ENCODE measurements at places on chromosomes 5 and 9.
A peak's percentile ranks its signal among the peaks of the same experiment; 100 is the strongest.

DNA sequence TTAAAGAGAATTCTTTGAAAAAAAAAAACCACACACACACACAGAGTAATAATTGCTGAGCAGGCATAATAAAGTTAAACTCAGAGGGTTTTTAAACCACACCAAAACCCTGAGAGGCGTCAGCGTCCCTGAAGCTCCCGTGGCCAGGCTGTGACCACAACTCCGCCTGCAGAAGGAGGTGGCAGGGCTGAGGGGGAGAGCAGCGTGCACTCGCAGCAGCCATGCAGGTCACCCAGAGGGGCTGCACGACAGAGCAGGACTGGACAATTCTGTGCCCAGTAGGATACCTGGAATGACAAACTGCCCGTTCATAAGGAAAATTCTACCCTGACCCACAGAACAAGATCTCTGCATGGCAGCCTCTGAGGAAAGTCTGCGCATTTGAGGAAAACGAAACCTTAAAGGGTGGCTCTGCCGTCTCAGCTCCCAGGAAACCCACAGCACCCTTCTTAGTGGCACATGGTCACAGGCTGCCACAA, 44.0 kb downstream of the ROR2 start:
- peak overlapping the region; percentile 45 for H3K4me3 ChIP-seq
- H3K4me1 ChIP-seq = peaks cover 77% of the 10 kb centered on the region
- no peak for DNase-seq

- peaks cover 46% of the 10 kb centered on the region for H3K36me3 ChIP-seq
- H3K4me1 ChIP-seq = no peaks in the 10 kb centered on the region
- H3K27me3 ChIP-seq = no peaks in the 10 kb centered on the region
These were observed 10.4 kb downstream of the FPGS start for GRCh38 chr9:127812936-127813675.

DNA sequence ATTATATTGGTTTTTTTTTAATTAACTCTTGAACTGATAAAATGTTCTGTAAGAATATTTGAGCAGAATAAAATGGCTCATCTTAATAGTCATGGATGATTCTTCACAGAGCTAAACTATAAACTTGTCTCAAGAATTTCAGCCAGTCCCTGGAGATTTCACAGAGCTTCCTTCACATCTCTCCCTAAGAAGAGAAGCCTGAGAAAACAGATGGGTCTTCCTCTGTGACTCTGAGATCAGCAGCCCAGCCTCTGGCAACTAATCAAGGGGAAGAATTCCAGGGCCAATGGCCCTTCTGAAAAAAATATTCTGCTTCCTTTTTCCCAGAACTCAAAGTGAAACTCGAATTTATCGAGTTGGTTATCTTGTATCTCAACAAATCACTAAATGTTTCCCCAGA, 122.2 kb upstream of the ITGA1 start:
- no peak overlapping the region for H3K4me3 ChIP-seq
- no peaks in the 10 kb centered on the region for H3K27me3 ChIP-seq
- H3K36me3 ChIP-seq = no peaks in the 10 kb centered on the region
- no peak overlapping the region for H3K27ac ChIP-seq

GRCh38 chr5:88693071-88693932, 189.7 kb downstream of the MEF2C start:
- peaks cover 79% of the 10 kb centered on the region for H3K27me3 ChIP-seq
- no peak for DNase-seq
- H3K27ac ChIP-seq = no peak overlapping the region
- H3K4me1 ChIP-seq = peaks cover 3% of the 10 kb centered on the region
- H3K4me3 ChIP-seq = no peak overlapping the region

GRCh38 chr5:40410231-40410861, 269.4 kb upstream of the PTGER4 start:
- H3K4me3 ChIP-seq = no peak overlapping the region
- H3K36me3 ChIP-seq = no peaks in the 10 kb centered on the region
- peak overlapping the region; percentile 14 for H3K27ac ChIP-seq

DNA sequence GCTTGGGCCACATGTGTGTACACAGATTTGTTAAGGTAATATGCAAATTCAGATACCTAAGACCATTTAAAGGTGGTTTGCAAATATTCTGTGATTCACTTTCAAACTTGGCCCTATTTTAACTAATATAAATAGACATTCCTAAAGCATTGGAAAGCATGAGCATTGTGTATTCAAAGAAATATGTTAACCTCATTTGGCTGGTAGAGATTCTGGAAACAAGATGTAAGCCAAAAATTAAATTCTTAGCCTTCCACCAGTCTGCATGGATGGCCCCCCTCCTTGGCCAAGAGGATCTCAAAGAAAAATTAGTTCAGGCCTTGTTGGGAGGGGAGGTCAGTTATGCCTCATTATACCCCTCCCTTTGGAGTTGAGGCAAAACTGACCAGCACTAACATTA, 38.7 kb upstream of the C6 start:
- no peak for DNase-seq
- no peaks in the 10 kb centered on the region for H3K4me1 ChIP-seq
- no peaks in the 10 kb centered on the region for H3K36me3 ChIP-seq
- no peaks in the 10 kb centered on the region for H3K27me3 ChIP-seq
- H3K4me3 ChIP-seq = no peak overlapping the region

DNA sequence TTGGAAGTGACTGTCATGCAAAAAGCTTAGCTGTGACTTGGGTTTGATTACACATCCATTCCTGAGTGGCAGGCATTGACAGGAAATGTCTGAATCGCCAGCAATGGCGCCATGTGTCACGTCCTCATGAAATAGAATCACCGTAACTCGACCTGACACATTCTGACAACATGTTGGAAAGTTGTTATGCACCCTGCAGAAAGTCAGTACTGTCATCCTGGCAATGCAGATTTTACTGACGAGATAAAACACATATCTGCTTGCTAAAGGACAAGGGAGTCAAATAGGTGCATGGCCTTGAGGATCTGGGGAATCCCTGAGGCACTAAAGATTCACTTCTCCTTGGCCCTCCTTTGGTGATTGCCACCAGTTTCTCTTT, 344.2 kb downstream of the SPATA31D1 start:
- no peaks in the 10 kb centered on the region for H3K36me3 ChIP-seq
- no peak overlapping the region for H3K27ac ChIP-seq
- H3K27me3 ChIP-seq = no peaks in the 10 kb centered on the region
- no peak overlapping the region for H3K4me3 ChIP-seq
- no peak for DNase-seq

- H3K27ac ChIP-seq = no peak overlapping the region
- no peak overlapping the region for H3K4me3 ChIP-seq
- no peak for DNase-seq
- H3K36me3 ChIP-seq = no peaks in the 10 kb centered on the region
These were observed 59.3 kb upstream of the RNU6ATAC start for GRCh38 chr9:134223591-134224122.

GRCh38 chr9:100282388-100282719, 70.4 kb downstream of the TEX10 start:
- no peak overlapping the region for H3K27ac ChIP-seq
- peaks cover 24% of the 10 kb centered on the region for H3K36me3 ChIP-seq
- no peaks in the 10 kb centered on the region for H3K4me1 ChIP-seq

- no peak for DNase-seq
- H3K27me3 ChIP-seq = no peaks in the 10 kb centered on the region
- H3K36me3 ChIP-seq = no peaks in the 10 kb centered on the region
- no peak overlapping the region for H3K27ac ChIP-seq
- no peaks in the 10 kb centered on the region for H3K4me1 ChIP-seq
- H3K4me3 ChIP-seq = no peak overlapping the region
These were observed 245.4 kb upstream of the ANKH start for GRCh38 chr5:15116996-15117395.

DNA sequence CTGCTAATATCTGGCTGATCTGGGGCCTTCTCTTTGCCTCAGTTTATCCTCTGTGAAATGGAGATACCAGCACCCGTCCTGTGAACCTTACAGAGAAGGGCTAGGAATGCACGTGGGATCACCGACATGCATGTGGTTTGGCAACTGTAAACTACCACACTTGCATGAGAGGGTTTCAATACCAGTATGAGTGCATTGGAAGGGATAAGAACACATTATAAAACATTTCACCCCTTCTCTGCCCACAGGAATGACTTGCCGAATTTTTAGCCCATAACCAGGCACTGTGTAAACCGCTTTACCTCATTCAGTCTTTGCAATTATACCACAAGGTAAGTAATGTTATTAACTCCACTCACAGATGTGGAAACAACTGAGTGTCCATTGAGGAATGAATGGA, 8.9 kb upstream of the RAB14 start:
- no peaks in the 10 kb centered on the region for H3K27me3 ChIP-seq
- DNase-seq = no peak
- H3K4me3 ChIP-seq = no peak overlapping the region
- no peak overlapping the region for H3K27ac ChIP-seq
- peaks cover 17% of the 10 kb centered on the region for H3K4me1 ChIP-seq

DNA sequence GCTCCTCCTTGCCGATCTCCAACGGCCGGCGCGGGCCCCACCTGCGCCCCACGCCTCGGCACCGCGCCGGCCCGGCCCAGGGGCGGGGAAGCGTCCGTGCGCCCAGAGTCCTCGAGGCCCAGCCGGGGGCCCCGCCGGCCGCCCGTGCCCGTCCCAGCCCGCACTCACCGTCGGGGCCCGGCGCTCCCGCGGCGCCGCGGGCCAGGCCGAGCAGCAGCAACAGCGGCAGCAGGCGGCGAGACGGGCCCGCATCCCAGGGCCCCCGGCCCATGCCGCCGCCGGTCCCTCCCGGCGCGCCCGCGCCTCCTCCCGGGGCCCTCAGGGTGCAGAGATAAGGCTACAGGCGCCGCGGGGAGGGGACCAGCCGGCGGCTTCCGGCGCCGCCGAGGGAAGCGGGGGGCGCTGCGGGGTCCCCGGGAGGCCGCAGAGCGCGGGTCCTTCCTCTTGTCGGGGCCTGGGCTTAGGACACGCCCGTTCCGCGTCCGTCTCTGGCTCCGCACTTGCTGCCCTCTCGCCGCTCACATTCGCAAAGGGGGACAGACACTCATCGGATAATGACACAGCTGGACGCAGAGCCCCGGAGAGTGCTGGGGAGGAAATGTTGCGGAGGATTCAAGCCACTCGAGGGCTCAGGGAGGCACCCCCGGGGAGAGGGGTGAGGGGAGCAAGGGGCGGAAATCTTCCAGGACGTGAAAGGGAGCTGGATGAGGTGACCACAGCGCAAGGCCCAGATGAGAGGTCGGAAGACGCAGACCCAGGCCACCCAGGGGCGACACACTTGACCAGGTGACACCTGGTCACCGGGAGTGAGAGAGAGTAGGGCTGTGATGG, at the start of gene SUSD1:
Gene SUSD1 (minus strand): TSS at position 333 of the 831 bp plus-strand sequence. CDS start 62 bp downstream, at position 271.
- H3K4me3 ChIP-seq = peak within 1 kb of the TSS; percentile 70
- H3K27me3 ChIP-seq = no peaks in the 10 kb centered on the region
- no peaks in the 10 kb centered on the region for H3K4me1 ChIP-seq
- DNase-seq = peak; percentile 47
- no peaks in the 10 kb centered on the region for H3K36me3 ChIP-seq

DNA sequence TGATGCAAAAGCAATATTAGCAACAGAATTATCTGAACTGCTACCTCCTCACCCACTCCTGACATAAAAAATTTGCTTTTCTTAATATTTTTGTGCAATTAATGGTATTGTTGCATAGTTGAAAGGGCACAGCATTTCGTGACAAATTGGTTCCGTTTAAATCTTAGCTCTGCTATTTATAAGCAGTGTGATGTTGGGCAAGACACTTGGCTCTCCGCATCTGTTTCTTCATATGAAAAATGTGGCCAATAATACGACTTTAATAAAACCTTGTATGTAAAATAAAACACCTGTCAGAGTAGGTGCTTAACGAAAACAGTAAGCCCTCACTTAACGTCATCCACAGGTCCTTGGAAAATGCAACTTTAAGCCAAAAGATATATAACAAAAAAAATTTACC, 4.2 kb downstream of the TMEM167A start:
- H3K27ac ChIP-seq = no peak overlapping the region
- no peaks in the 10 kb centered on the region for H3K36me3 ChIP-seq
- DNase-seq = no peak
- H3K27me3 ChIP-seq = no peaks in the 10 kb centered on the region
- H3K4me3 ChIP-seq = no peak overlapping the region

DNA sequence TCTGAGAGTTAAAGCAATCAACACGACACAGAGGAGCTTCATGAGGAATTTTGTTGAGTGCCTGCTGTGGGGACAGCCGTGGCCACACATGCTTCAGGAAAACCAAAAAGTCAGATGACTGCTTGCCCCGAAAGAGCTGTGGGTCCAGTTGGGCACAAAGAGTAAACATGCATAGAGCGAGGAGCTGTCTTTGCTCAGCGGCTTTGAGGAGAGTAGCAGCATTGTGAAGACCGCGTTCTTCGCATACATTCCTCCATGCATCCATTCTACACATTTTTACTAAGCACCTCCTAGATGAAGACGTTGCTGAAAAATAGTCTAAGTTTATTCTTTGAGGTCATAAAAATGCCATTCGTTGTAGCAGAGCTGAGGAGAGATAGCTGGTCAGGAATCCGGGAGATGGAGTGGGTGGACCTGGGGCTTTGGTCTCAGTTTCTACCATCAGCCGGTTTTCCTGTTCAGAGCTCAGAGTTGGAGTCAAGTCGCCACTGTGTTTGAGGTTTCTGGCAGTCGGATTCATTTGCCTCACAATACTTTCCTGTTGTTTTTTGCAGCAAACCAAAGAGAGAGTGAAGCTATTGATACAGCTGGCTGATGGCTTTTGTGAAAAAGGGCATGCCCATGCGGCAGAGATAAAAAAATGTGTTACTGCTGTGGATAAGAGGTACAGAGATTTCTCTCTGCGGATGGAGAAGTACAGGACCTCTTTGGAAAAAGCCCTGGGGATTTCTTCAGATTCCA, 194.5 kb upstream of the OTULINL start:
- no peak for DNase-seq
- H3K27ac ChIP-seq = no peak overlapping the region
- H3K36me3 ChIP-seq = peaks cover 39% of the 10 kb centered on the region

DNA sequence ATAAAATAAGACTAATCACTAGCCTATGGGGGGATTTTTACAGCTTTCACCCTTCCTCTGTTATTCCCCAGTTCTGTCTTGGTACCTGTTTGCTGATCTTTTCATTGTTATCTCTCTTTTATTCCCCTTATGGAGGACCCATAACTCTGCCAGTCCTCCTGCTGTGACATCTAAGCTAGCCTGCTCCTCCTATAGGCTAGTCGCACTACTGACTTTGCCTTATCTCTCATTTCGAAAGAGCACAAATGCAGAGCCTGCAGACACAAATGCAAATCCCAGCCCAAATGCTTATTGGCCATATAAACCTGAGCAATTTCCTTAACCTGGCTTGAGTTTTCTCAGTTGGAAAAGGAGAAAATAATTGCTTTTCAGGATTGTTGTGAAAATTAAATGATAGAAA, 59.1 kb upstream of the CAMK4 start:
- no peak overlapping the region for H3K27ac ChIP-seq
- H3K4me1 ChIP-seq = no peaks in the 10 kb centered on the region
- no peaks in the 10 kb centered on the region for H3K36me3 ChIP-seq
- no peak for DNase-seq

- H3K27ac ChIP-seq = no peak overlapping the region
- DNase-seq = no peak
- no peak overlapping the region for H3K4me3 ChIP-seq
- no peaks in the 10 kb centered on the region for H3K36me3 ChIP-seq
- peaks cover 40% of the 10 kb centered on the region for H3K4me1 ChIP-seq
These were observed 121.1 kb upstream of the SLC25A48 start for GRCh38 chr5:135713161-135713915.

DNA sequence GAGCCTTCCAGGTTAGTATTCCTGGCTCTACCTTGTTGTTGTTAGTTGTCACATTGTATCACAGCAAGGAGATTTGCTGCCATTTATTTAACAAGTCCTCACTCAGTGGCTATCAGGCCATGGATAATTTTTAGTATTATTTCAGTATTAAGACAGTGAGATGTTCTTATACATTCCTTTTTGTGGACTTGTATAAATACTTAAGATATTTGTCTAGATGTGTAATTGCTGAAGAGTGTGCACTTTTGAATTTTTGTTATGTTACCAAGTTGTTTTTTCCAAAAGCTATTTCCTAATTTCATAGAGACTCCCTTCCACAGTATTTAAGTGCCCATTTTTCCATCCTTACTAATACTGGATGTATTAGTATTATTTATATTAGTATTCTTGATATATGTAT, 22.0 kb downstream of the SLC36A1 start:
- DNase-seq = no peak
- H3K27ac ChIP-seq = no peak overlapping the region
- H3K27me3 ChIP-seq = no peaks in the 10 kb centered on the region
- no peaks in the 10 kb centered on the region for H3K4me1 ChIP-seq
- no peaks in the 10 kb centered on the region for H3K36me3 ChIP-seq

Measured in A673 (cell line).